ENCODE measurements at places on chromosomes 6 and 20. TPM values are rescaled to one million over a fixed set of nuclear protein-coding genes. Genes with fewer than 3 reads are reported as not detected.

Gene ERMARD
- total RNA-seq, result 6.6 TPM

Gene PREX1
- 13.4 TPM for total RNA-seq

Gene TRIM15
- not detected for total RNA-seq

Gene OTOR
- total RNA-seq, result not detected

Gene PPP1R16B
- 0.15 TPM for total RNA-seq

Gene AIF1
- total RNA-seq, result not detected

Gene PDSS2
- 5.7 TPM for total RNA-seq

Measured in A549 treated with Mapracorat at 1 μM for 4 hours (cell line).